ENCODE measurements at places on chromosomes 13 and 19.

- DNase-seq: no peak
Observed at GRCh38 chr13:86731987-86732386, 932.8 kb upstream of the SLITRK6 start.

- no peak for DNase-seq
Observed at GRCh38 chr13:66578305-66578704, 651.8 kb downstream of the PCDH9 start.

DNA sequence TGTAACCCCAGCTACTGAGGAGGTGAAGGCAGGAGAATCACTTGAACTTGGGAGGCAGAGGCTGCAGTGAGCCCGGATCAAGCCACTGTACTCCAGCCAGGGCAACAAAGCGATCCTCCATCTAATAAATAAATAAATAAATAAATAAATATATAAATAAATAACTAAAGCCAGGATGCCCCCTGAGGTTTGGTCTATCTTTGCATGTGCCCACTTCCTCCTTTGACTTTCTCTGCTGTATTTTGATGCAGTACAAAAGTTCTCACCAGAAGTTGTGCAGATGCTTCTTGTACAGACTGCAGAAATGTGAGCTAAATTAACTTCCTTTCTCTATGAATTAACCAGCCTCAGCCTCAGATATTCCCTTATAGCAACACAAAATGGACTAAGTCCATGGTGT lies 6.5 kb upstream of the N4BP2L2 start:
- DNase-seq: no peak

GRCh38 chr13:43852923-43853404 lies 26.6 kb downstream of the CCDC122 start:
- DNase-seq: no peak

- no peak for DNase-seq
Observed at GRCh38 chr13:77299587-77299986, 27.3 kb downstream of the MYCBP2 start.

GRCh38 chr19:53518121-53518520 lies 19.8 kb upstream of the ZNF331 start:
- no peak for DNase-seq

- DNase-seq: no peak
Observed at GRCh38 chr13:82713687-82714405, 1168.4 kb downstream of the SLITRK1 start.

DNA sequence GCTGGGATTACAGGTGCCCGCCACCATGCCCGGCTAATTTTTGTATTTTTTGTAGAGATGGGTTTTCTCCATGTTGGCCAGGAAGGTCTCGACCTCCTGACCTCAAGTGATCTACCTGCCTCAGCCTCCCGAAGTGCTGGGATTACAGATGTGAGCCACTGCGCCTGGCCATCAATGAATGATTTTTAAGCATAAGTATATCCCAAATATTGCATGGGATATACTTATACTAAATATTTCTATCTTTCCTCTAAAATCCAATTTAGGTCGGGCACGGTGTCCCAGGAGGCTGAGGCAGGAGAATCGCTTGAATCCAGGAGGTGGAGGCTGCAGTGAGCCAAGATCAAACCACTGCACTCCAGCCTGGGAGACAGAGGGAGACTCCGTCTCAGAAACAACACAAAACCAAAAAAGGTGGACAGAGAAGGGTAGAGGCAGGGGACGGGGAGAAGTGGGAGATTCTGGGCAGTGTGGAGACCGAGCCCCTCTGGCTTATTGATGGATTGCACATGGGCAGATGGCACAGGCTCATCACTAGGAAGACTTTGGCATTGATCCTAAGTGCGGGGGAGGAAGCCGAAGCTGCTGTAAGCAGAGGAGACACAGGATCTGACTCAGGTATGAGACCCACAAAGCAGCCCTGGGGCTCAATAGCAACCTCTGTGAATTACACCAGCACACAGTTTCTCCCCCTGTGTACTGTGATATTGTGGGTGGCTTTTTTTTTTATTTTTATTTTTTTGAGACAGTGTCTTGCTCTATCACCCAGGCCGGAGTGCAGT lies 13.5 kb downstream of the ARRDC5 start:
- DNase-seq: no peak

DNA sequence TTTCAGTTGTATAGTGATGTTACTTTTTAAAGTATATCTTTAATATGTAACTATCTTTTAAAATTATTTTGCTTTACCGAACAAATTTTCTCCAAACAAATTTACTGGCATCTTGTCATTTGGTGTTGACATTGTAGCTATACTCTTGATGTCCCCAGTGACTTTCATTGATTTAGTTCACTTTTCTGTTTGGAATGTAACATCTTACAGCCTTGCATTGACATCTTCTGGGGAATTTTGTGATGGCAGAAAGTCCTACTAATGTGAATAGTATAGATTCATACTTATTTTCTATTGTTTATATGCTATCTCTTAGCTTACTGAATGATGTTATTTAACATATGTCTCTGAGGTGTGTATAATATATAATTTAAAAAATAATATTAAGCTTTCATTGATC lies 800.9 kb upstream of the ATXN8OS start:
- peak; percentile 40 for DNase-seq

DNA sequence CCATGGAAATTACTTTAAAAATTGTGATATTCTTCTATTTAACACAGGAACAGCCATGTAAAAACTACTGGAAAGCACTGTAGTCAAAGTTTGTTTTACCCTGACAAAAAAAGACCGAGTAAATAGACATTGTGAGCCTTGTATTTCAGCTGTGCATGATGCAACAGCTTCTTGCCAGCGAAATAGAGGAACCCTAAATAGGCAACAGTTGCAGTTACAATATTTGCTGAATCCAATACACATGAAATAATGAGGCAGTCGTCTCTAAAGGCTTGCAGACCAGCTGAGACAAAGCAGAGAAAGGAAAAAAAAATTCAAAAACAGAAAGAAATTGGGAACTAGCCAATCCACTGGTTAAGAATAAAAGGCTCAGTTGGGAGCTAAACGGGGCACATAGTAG lies 1001.1 kb downstream of the OLFM4 start:
- DNase-seq: no peak

GRCh38 chr13:52969373-52969772 lies 59.2 kb upstream of the OLFM4 start:
- peak; percentile 36 for DNase-seq

GRCh38 chr19:35352448-35353304 lies 5.0 kb downstream of the FFAR1 start:
- DNase-seq: peak; percentile 80

- peak; percentile 42 for DNase-seq
Observed at GRCh38 chr19:16285769-16286498, 38.7 kb upstream of the KLF2 start.

- no peak for DNase-seq
Observed at GRCh38 chr19:662207-662961, 630 bp downstream of the RNF126 start.

DNA sequence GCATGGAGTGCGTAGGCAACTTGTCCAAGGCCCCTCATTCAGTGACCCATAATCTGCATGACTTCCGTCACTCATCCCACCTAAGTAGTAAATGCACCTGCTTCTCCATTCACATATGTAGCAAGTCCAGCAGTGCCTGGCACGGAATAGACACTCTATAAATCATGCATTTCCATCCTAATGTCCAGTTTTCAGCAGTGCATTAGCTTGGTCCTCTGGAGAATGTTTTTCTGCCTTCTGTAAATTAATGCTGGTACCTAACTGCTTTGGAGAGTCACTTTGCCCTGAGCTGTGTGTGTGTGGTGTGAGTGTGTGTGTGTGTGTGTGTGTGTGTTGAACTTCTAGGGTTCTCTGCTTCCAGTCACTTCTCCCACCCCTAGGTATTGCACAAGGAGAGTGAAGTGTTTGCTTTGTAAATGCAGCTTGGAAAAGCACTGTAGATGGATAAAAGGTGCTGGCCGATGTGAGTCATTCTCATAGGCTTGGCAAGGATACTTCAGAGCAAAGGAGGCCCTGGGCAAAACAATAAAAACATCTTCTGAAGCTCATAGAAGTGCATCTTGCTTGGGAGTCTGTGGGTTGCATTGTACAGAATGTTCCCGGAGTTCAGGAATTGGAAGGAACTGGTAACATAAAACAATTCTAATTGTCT lies 181.8 kb downstream of the KATNAL1 start:
- DNase-seq: peak; percentile 15

DNA sequence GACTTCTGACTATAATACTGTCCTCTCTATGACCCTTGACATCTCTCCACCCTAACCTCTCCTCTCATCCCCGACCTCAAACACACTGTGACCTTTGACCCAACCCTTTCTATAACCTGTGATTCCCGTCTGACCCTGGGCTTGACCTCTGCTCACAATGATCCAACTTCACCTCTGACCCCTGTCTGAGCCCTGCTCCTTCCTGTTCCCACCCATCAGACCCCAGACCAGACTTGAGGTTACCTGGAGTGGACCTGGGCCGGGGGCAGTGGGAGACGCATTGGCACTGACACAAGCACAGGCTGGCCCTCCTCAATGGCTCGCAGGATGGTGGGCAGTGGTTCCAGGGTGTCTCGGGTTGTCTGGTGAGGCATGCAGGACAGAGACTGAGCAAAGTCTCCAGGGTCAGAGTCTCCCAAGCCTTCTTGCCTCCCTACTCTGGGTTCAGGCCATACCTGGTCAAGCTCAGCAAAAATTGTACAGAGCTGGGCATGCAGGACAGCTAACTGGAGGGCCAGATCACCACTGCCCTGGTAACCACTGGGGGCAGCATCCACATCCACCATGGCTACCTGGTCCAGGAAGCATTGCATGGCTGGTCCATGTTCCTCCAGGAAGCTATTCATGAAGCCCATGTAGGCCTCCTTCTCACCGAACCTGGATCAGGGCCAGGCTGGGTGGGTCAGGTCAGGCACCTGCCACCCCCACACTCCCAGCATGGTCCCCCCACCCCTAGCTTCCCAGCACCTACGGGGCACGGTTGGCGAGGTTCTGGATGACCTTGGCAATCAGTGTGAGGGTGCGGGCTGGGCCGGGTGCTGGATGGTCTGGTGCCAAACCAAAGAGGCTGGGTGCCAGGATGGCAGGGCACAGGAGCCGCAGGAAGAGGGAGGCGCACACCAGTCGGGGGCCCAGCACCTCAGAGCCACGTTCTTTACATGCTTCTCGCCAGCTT lies 4.4 kb upstream of the WIZ start:
- no peak for DNase-seq

DNA sequence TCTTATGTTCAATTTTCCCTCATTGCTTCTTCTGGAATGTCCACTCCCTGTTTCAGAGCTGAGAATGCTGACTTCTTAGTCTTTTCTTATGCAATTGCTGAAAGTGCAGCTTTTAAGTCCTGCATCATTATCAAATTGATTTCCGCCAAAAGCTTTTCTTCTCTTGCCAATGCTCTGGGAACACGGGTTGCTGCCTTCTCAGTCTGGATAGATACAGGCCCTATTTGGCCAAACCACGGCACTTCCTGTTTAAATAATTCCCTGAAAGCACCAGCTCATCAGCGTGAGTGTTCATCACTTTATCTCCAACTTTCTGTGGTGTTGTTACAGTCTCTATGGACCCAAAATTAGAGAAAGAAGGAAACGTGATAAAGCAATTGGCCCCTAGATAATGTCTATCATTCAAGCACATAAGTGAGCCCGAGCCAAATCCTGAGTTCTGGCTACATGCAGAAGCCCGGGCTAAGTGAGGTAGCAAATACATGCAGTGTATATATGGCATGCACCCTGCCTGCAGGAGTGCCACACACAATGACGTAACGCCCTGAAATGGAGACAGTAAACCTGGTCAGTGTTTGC lies 85.7 kb downstream of the CYSLTR2 start:
- no peak for DNase-seq

- no peak for DNase-seq
Observed at GRCh38 chr13:20714563-20715329, 11.2 kb downstream of the IL17D start.

GRCh38 chr19:4354897-4355296 lies 11.5 kb downstream of the MPND start:
- no peak for DNase-seq

GRCh38 chr19:40592170-40592569 lies 9.0 kb upstream of the LTBP4 start:
- DNase-seq: peak; percentile 68

DNA sequence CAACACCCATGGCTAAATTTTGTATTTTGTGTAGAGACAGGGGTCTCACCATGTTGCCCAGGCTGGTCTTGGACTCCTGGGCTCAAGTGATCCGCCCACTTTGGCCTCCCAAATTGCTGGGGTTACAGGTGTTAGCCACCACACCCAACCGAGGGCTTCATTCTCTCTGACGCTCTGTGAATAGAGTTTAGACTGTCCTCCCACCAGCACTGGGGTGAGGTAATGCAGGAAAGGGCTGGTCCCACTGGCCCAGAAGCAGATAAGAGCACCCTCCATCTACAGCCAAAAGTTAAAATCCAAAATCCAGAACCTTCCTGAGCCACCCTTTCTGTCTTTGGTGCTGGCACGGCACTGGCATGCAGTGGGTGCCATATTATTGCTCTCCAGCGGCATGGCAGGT lies 31.8 kb upstream of the HOMER3 start:
- no peak for DNase-seq

DNA sequence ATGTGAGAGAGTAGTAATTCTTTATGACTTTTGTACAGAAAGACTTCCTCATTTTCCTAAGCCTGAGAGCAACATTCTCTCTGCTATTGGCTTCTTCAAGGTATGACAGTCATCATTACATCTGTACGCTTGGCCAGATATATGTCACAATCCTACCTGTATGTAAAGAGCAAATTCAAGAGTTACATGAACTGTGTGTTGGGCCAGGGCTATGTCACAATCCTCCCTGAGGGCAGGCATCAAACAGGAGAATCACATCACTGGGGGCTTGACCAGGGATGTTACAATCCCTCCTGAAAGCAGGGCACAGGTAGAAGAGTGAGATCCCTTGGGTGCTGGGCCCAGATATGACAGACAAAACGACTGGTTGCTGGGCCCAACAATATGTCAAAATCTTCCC lies 9.8 kb upstream of the ZNF724 start:
- no peak for DNase-seq

- DNase-seq: no peak
Observed at GRCh38 chr13:101654883-101655282, 202.4 kb downstream of the ITGBL1 start.

DNA sequence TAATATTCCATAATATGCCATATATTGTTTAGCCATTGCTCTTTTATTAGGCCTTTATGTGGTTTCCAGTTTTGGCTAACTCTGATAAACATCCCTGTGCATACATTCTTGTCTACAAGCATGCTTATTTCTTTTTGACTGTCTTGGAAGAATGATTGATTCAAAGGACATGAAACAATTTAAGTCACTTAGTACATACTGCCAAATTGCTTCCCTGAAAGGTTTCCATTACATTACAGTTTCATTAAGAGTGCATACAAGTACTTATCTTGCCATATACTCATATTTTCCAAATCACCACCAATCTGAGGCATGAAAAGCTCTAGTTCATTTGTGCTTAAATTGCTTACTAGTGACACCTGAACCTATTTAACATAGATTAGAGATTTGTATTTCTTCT lies 113.9 kb downstream of the OXGR1 start:
- no peak for DNase-seq

- DNase-seq: no peak
Observed at GRCh38 chr13:50760751-50761150, 82.7 kb downstream of the DLEU7 start.

- DNase-seq: no peak
Observed at GRCh38 chr13:95713651-95714050, 36.7 kb downstream of the DNAJC3 start.

GRCh38 chr13:111289251-111289650 lies 31.2 kb upstream of the TEX29 start:
- DNase-seq: no peak

- no peak for DNase-seq
Observed at GRCh38 chr19:12918253-12918652, 840 bp downstream of the SYCE2 start.

Measured in NCI-H1417 (cell line).